RCC 7860 (cell line): ENCODE measurements at places on chromosomes 16 and 17.

GRCh38 chr17:16428098-16428882 is 12.9 kb downstream of the TRPV2 start:
- no peak for DNase-seq

- DNase-seq = no peak
Measured at GRCh38 chr17:72165867-72166439, 45.1 kb downstream of the SOX9 start.

GRCh38 chr17:79811011-79811867 is 14.4 kb upstream of the CBX8 start:
- peak; percentile 56 for DNase-seq

DNA sequence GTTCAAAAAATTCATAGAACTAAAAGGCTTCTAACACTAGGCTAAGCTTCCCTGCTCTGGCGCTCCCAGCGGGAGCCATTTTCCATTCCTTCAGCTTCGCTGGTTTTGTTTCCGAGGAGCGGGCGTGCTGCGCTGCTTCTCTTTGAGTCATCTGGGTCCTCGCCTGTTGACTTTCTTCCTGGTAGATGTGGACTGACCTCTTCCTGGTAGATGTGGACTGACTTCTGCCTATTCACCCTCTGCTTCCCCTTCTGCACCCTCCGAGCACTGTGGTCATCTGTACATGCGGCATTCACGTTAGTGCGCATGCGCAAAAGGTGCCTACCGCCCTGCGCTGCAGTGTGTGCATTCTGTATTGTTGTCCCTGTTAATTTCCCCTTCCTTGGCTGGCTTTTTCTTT is 40.8 kb upstream of the SEC14L1 start:
- DNase-seq = no peak

DNA sequence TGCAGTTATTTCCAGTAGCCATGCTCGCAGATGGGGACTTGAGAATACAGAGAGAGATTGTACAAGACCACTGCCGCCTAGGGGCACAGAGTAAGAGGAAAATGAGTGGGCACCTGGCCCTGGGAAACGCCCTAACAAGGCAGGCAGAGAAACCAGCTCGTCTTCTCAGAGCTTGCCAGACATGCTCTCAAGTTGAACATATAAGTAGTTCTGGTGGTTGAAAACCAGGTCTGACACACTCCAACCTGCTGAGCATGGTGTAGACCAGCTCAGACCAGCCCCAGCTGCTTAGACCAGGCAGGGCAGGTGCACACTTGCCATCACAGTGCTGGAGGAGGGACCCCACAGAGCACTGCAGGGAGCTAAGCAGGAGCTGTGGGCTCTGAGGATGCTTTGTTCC is 250.5 kb downstream of the CPPED1 start:
- DNase-seq = no peak

- no peak for DNase-seq
Measured at GRCh38 chr16:66798161-66798560, 3.2 kb downstream of the TERB1 start.

- no peak for DNase-seq
Measured at GRCh38 chr16:85724126-85724879, 26.6 kb downstream of the C16orf74 start.

- no peak for DNase-seq
Measured at GRCh38 chr17:49519781-49520180, 24.7 kb downstream of the NGFR start.

DNA sequence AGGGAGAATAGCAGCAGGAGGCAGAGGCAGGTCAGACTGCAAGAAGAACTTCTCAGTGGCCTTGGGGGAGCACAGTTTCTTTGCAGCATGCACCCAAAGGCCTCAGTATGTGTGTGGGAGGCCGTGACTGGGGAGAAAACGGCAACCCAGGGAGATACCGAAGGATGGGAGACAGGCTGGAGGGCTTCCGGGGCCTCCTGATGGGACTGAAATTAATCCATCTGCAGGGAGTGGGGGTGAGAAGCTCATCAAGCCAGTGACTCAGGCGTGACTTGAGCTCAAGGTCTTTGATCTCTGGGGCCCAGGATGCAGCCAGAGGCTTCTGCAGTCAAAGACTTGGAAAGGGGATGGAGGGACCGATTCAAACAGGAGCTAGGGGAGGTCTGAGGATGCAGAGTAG is 5.1 kb upstream of the C17orf113 start:
- DNase-seq = no peak

DNA sequence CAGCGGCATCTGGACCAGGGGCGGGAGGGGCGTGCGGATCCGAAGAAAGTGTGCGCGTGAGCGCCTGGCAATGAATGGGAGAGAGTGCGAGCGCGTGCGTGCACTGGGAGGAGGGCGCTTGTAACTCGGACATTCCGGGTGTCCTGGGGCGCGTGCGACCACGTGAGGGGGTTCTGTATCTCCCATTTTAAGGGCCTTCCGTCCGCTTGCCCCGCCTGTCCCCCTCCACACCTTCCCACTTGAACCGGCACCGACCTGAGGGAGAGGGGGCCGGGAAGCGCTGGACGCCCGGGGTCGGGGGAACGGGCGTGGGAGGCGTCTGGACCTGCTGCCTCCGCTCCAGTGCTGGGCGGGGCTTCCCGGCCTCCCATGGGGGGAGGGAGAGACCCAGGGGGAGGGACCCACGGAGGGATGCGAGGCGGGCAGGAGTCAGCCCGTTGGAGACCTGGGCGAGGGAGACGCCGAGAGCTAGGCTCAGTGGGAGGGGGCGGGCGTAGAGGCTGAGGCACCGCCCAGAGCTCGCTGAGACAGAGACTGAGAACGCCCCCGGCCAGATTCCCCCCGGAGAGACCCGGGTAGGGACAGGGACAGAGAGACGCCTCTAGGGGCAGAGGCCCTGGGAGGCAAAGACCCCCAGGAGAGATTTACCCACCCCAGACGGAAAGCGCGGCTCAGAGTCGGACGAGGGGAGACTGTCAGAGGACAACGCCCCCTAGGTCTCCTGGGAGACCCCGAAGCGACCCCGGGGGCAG is at the start of gene KREMEN2:
TSS of gene KREMEN2 (plus strand) at position 553 of the 752 bp plus-strand sequence. CDS start 246 bp downstream, outside the sequence.
- peak; percentile 53 for DNase-seq

DNA sequence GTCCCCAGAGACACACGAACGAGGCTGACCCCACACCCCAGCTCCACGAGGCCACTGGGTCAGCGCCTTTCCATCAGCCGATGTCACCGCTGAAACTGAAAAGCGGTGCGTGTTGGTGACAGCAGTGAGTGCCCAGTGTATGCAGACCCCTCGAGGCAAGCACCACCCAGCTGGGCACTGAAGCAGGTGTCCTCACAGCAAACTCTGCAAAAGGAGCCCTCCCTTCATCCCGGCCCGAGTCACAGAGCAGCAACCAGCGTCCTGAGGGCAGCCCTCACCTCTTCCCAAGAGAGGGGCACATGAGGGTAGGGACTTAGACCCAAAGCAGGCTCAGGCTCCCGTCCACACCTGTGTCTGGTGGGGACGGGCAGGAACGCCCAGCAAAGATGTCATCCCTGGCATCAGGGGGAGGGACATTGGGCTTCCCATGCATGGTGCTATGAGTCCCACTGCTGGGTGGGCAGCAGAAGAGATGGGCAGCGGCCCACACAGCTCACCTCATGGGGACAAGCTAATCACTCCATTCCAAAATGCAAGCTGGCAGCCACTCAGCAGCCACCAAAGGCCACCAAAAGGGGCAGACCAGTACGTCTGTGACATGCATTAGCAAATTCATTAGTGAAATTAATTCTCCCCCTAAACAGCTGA is 49.2 kb downstream of the RBFOX3 start:
- DNase-seq = no peak

- no peak for DNase-seq
Measured at GRCh38 chr16:5633845-5634440, 536.3 kb upstream of the EEF2KMT start.

- DNase-seq = peak; percentile 72
Measured at GRCh38 chr17:59361386-59361785, 29.9 kb downstream of the YPEL2 start.

GRCh38 chr16:27407133-27407532 is 5.2 kb downstream of the IL21R start:
- no peak for DNase-seq

DNA sequence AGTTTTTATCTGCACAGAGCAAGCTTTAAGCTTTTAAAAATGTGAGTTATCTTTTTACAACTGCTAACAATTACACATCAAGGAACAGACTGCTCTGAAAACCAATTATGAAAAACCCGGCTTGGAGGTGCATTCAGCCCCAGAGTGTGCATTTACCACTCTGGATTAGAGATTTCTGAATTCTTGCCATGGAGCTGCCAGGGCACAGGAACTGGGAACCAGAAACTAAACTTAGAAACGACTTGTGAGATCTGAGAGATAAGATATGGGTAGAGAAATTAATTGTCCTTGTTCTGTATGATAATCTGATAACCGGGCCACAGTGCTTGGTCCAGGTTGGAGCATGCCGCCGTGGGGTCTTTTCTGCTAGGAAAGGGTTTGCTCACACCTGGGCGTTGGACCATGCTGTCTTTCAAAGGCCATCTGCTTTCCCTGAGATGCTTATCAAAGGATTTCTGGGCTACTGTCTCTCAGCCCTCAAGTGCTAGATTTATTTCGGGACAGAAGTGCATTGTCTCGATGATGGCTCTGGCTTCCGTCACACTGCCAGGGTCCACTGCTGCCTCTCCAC is 210.0 kb downstream of the MAF start:
- DNase-seq = no peak

- DNase-seq = no peak
Measured at GRCh38 chr17:48644159-48644558, 18.0 kb upstream of the HOXB9 start.

GRCh38 chr16:84618581-84619460 is 943 bp upstream of the COTL1 start:
- DNase-seq = peak; percentile 99

- no peak for DNase-seq
Measured at GRCh38 chr17:30424471-30424870, 45.7 kb downstream of the CPD start.

DNA sequence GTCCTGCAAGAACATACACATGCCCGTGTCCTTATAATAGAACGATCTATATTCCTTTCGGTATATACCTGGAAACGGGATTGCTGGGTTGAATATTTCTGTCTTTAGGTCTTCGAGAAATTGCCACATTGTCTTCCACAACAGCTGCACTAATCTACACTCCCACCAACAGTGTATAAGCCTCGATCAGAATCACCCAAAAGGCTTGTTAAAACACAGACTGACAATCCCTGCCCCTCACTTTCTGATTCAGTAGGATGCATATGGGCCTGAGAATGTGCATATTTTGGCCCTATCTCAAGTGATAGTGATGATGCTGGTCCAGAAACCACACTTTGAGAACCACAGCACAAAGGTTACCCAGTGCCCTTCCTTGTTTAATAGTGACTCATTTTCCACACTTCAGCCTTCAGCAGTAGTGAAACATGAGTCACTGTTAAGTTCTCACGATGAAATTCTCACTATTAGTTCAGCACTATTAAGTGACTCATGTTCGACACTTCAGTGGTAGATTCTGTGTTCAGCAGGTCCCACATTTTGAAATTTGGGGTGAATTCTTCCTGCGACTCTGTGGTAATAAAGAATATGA is 215.6 kb downstream of the GRIN2A start:
- peak; percentile 88 for DNase-seq

- peak; percentile 75 for DNase-seq
Measured at GRCh38 chr17:76867578-76868175, 527 bp upstream of the MGAT5B start.

DNA sequence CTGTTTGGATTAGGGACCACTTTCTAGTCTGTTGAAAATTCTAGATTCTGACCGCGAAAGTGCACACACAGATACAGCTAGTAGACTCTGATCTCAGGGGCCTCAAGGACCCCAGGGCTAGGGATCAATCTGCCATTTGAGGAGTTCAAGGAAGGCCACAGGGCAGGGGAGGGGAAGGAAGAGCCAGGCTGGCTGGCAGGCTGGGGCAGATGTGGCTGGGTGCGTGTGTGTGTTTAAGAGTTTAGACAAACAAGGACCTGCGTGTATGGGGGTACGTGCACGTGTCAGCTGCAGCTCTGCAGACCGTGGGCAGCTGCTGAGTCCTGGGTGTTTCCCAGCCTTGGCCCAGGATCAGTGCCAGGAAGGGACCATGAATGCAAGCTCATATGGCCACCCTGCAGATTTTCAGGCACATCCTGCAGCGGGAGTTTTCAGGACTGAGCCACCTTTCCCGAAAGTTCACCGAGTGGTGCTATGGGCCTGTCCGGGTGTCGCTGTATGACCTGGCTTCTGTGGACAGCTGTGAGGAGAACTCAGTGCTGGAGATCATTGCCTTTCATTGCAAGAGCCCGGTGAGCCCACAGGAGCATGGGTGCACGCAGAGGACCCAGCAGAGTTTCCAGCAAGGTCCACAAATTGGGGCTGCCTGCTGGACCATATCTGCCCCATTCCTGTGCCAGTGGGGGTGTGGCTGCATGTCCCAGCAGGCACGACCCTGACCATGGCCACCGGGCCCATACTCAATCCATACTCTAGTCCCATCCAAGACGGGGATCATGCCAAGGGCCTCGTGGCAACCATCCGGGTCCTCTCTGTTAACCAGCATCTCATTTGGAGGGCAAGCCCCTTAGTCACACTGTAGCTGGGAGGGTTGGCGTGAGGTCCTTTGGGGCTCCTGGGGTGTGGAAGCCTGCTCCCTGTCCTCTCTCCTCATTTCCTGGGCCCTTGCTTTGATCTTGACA is 10.6 kb downstream of the TRPV2 start:
- no peak for DNase-seq
